ENCODE measurements at places on chromosomes 16 and 17. TPM values are rescaled to one million over a fixed set of nuclear protein-coding genes. Genes with fewer than 3 reads are reported as not detected.
A peak's percentile ranks its signal among the peaks of the same experiment; 100 is the strongest.

Gene CSH1
- polyA plus RNA-seq, result not detected

DNA sequence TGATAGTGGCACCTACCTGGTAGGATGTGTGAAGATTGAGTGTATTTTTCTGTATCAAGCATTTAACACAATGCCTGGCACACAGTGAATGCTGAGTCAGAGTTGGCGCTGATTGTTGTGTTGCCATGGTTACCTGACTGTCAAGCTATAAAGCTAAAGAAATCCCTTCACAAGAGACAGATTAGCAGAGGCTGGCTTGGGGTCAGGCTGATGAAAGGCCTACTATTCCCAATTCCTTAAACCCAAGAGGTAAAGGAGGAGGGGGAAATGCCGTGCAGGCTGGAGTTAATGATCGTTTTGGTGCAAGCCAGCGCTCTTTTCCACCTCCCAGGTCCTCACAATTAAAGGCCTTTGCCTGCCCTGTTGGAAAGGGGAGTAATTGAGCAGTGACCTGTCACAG, 5.9 kb downstream of the CLEC19A start:
- H3K4me3 ChIP-seq, result no peak overlapping the region
- no peak for DNase-seq
- H3K4me1 ChIP-seq, result no peaks in the 10 kb centered on the region

DNA sequence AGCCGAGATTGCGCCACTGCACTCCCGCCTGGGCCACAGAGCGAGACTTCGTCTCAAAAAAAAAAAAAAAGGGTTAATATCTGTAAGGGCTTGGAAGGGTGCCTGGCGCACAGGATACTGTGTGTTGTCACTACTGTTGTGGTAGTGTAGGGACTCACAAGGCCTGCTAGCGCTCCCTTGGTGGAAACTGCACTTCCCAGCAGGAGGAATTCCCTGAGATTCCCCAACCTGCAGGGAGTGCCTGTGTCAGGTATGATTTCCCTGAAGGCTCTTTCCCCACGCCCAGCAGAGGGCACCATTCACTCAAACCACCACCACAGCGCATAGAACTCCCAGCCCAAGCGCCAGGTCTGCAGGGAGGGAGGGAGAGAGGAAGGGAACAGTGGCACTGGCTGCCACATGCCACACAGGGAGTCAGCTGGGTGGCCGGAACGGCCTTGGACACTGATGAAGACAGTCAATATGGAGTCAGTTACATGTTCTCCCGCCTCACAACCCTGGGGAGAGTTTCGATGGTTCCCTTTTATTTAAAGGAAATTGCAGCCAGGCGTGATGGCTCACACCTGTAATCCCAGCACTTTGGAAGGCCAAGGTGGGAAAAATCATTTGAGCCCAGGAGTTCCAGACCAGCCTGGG, 32.7 kb upstream of the CDH1 start:
- no peaks in the 10 kb centered on the region for H3K36me3 ChIP-seq
- H3K27me3 ChIP-seq, result no peaks in the 10 kb centered on the region
- H3K27ac ChIP-seq, result no peak overlapping the region
- no peaks in the 10 kb centered on the region for H3K4me1 ChIP-seq
- DNase-seq, result peak; percentile 81
- no peak overlapping the region for H3K4me3 ChIP-seq

GRCh38 chr16:14302031-14302398, 230.9 kb downstream of the MRTFB start:
- H3K36me3 ChIP-seq, result no peaks in the 10 kb centered on the region
- no peaks in the 10 kb centered on the region for H3K27me3 ChIP-seq
- H3K27ac ChIP-seq, result peak overlapping the region; percentile 18
- peak overlapping the region; percentile 78 for H3K4me3 ChIP-seq

GRCh38 chr16:6375465-6376075, 957.1 kb upstream of the RBFOX1 start:
- no peaks in the 10 kb centered on the region for H3K4me1 ChIP-seq
- H3K36me3 ChIP-seq, result no peaks in the 10 kb centered on the region
- no peaks in the 10 kb centered on the region for H3K27me3 ChIP-seq
- DNase-seq, result no peak
- H3K27ac ChIP-seq, result no peak overlapping the region

DNA sequence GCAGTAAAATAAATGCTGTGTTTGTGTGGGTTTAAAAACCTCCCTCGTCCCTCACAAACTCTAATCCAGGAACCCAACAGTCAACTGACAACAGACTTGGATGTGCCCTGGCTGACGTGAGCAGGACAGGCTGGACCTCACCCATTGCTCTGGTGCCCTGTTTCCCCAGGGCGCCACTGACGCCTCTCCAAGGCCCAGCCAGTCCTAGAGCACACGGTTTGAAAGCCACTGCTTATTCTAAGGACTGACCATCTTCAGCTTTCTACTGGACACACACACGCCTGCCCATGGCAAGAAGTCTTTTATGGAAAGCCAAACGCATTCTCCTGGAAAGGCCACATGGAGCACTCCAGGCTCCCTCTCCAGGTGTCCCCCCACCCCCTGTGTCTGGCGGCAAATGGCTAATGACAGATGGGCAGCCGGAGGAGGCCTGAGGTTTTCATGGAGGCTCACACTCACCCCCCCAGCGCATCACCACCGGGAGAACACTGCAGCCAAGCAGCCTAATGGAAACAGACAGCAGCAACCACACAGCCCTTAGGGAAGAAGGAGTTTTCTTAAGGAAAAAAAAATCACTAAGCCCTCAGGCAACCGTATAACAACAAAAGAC, 319.2 kb downstream of the SOX9 start:
- H3K27me3 ChIP-seq, result no peaks in the 10 kb centered on the region
- no peaks in the 10 kb centered on the region for H3K4me1 ChIP-seq
- H3K4me3 ChIP-seq, result no peak overlapping the region

- DNase-seq, result no peak
- no peaks in the 10 kb centered on the region for H3K36me3 ChIP-seq
- H3K4me3 ChIP-seq, result no peak overlapping the region
- no peaks in the 10 kb centered on the region for H3K27me3 ChIP-seq
- H3K27ac ChIP-seq, result no peak overlapping the region
- peaks cover 10% of the 10 kb centered on the region for H3K4me1 ChIP-seq
Observed at GRCh38 chr17:8081876-8082275, 5.6 kb downstream of the ALOX12B start.

DNA sequence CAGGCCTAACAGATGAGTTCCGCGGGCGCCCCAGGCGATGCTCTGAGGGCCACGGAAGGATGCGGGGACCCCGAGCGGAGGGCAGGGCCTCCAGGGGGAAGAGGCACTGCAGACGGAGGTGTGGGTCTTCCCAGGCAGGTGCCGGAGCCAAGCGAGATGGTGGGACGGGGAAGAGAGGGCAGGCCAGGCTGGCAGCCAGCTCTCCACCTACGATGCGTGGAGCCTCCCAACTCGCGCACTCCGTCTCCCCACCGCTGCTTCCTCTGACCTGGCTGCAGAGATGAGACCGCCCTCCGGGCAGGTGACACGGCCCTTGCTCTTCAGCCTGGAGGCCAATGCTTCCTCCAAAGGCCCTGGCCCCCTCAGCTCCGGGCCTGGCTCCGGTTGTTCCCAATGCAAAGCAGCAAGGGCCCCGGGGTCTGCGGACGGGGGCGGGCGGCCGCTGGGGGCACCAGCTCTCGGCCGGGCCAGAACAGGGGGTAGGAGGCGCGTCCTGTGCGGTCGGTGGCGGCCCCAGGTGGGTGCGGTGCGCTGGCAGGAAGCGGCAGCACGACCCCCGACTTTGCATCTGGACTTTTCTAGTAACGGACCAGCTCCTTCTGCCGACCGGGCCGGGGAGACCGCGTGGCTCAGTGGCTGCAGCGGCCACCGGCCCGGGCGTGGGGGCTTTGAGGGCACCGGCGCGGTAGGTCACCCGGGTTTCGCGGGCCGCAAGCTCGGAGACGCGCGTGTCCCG, 1.5 kb upstream of the SOX8 start:
- peak overlapping the region; percentile 30 for H3K27ac ChIP-seq
- H3K4me3 ChIP-seq, result peak overlapping the region; percentile 46
- DNase-seq, result no peak
- H3K27me3 ChIP-seq, result no peaks in the 10 kb centered on the region

GRCh38 chr17:66934040-66934439, 30.5 kb upstream of the CACNG4 start:
- no peaks in the 10 kb centered on the region for H3K27me3 ChIP-seq
- H3K36me3 ChIP-seq, result no peaks in the 10 kb centered on the region
- H3K4me1 ChIP-seq, result no peaks in the 10 kb centered on the region
- H3K4me3 ChIP-seq, result no peak overlapping the region
- DNase-seq, result no peak
- no peak overlapping the region for H3K27ac ChIP-seq

Gene KRTAP4-9
- polyA plus RNA-seq, result not detected

Gene TEDC2
- polyA plus RNA-seq, result 7.7 TPM

Gene CD7
- 3.0 TPM for polyA plus RNA-seq

GRCh38 chr17:36212272-36212605, 1.4 kb downstream of the CCL4L2 start:
- no peak for DNase-seq
- no peak overlapping the region for H3K27ac ChIP-seq
- no peaks in the 10 kb centered on the region for H3K4me1 ChIP-seq
- H3K4me3 ChIP-seq, result no peak overlapping the region
- H3K27me3 ChIP-seq, result no peaks in the 10 kb centered on the region

Gene KIF19
- 2.0 TPM for polyA plus RNA-seq

DNA sequence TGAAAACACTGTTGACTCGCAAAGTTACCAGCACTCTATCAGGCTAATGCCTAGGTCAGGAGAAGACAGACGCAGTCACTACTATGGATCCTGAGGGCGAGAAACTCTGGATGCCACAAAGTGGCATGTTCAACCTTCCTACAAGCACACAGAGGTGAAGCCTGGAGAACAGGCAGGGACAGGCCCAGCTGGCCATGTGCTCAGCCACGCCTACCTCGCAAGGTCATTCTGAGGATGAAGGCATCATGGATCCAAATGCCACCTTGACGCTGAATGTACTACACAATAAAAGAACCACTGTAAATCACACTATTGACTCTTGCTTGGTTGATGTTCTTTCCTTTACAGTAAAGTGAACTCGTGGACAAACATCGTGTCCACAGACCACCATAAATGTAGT, 85.8 kb downstream of the ANKRD11 start:
- H3K27ac ChIP-seq, result no peak overlapping the region
- DNase-seq, result no peak
- H3K36me3 ChIP-seq, result no peaks in the 10 kb centered on the region
- peaks cover 25% of the 10 kb centered on the region for H3K4me1 ChIP-seq

- no peak for DNase-seq
- H3K27ac ChIP-seq, result no peak overlapping the region
- H3K27me3 ChIP-seq, result no peaks in the 10 kb centered on the region
- no peaks in the 10 kb centered on the region for H3K36me3 ChIP-seq
- no peak overlapping the region for H3K4me3 ChIP-seq
Observed at GRCh38 chr16:28237754-28238357, 26.1 kb upstream of the XPO6 start.

- no peaks in the 10 kb centered on the region for H3K36me3 ChIP-seq
- H3K4me3 ChIP-seq, result peak overlapping the region; percentile 95
- H3K27me3 ChIP-seq, result no peaks in the 10 kb centered on the region
- DNase-seq, result peak; percentile 62
- H3K27ac ChIP-seq, result peak overlapping the region; percentile 100
- H3K4me1 ChIP-seq, result peaks cover 27% of the 10 kb centered on the region
Observed at GRCh38 chr17:7478276-7479212, 887 bp downstream of the ZBTB4 start.

DNA sequence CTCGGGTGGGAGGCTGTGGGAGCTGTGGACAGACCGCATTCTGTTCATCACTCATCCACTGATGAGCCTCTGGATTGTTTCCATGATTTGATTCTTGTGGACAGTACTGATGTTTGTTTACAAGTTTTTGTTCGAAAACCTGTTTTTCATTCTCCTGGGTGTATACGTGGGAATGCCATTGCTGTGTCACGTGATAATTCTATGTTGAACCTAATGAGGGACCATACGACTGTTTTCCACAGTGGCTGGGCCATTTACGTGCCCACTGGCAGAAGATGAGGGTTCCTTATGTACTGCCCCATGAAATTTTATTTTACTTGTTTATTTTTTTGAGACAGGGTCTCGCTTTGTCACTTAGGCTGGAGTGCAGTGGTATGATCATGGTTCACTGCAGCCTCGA, 2.6 kb upstream of the ALG1 start:
- H3K36me3 ChIP-seq, result no peaks in the 10 kb centered on the region
- DNase-seq, result no peak
- no peaks in the 10 kb centered on the region for H3K27me3 ChIP-seq
- no peak overlapping the region for H3K4me3 ChIP-seq
- H3K27ac ChIP-seq, result no peak overlapping the region

Gene ABCC11
- 24.1 TPM for polyA plus RNA-seq

Gene SCPEP1
- 55.7 TPM for polyA plus RNA-seq

DNA sequence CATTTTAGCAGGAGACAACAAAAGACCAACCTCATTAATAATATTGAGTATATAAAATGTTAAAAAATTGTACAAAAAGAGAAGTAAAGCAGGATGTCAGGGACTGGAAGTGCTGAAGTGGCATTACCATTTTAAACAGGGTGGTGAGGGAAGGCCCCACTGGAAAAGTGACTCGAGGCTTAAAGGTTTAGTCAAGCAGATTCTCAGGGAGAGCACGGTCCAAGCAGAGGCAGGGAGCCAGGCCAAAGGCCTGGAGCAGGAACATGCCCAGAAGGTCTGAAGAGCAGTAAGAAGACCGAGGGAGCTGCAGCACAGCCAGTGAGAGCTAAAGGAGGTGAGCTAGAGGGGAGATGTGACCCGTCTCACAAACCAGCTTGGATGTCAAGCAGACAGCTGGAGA, 7.6 kb downstream of the XPO6 start:
- H3K4me1 ChIP-seq, result no peaks in the 10 kb centered on the region
- H3K27me3 ChIP-seq, result no peaks in the 10 kb centered on the region
- peak; percentile 28 for DNase-seq
- no peaks in the 10 kb centered on the region for H3K36me3 ChIP-seq
- no peak overlapping the region for H3K27ac ChIP-seq

GRCh38 chr16:4283441-4283840, 10.6 kb upstream of the TFAP4 start:
- DNase-seq, result no peak
- H3K4me1 ChIP-seq, result peaks cover 2% of the 10 kb centered on the region
- H3K27me3 ChIP-seq, result no peaks in the 10 kb centered on the region
- H3K27ac ChIP-seq, result no peak overlapping the region

- no peak overlapping the region for H3K4me3 ChIP-seq
- no peaks in the 10 kb centered on the region for H3K4me1 ChIP-seq
- no peaks in the 10 kb centered on the region for H3K36me3 ChIP-seq
- no peaks in the 10 kb centered on the region for H3K27me3 ChIP-seq
Observed at GRCh38 chr17:72935984-72936383, 156.5 kb downstream of the SLC39A11 start.

DNA sequence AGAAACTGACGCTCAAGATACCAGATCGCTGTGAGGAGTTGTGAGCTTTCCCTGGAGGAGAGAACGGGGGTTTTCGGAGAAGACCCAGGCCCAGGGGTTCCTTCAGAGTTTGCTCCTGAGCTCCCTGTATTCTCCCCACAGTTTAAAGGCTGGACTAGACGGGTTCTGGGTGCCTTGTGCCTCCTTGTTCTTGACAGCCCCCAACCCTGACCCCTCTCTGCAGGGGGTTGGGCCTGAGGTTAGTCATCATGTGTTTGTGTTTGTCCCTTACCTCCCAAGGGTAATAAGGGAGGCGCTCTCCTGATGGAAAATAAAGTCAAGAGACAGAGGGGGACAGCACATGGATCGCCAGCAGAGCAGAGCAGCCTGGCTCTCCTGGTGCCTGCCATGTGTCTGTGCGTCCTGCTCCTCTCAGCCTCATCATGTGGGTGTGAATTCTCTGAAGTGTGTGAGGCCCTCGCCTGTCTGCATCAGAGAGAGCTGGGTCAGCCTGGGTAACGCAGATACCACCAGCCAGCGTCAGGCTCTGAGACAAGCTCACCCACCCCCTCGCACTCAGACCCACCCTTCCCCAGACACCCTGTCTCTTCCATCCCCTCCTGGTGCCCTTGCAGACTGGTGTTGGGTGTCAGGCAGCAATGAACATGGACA, 8.7 kb downstream of the HEXIM2 start:
- no peaks in the 10 kb centered on the region for H3K27me3 ChIP-seq
- peak overlapping the region; percentile 74 for H3K27ac ChIP-seq
- H3K4me3 ChIP-seq, result no peak overlapping the region
- H3K4me1 ChIP-seq, result peaks cover 25% of the 10 kb centered on the region
- no peak for DNase-seq

Gene USP43
- 4.6 TPM for polyA plus RNA-seq

Gene GPR142
- polyA plus RNA-seq, result 0.51 TPM

Data from testis (tissue), 5 donors.